Stimulated activated CD4-positive, alpha-beta T cell treated with anti-CD3 and anti-CD28 coated beads, Interleukin-2, amount 100 ng/mL, for 24 hours (primary cell): ENCODE measurements at places on chromosomes 16 and 17.

GRCh38 chr17:74176546-74177001 is 26.9 kb upstream of the RPL38 start:
- DNase-seq, result peak; percentile 49

GRCh38 chr16:24515186-24515585 is 24.2 kb upstream of the RBBP6 start:
- DNase-seq, result no peak

DNA sequence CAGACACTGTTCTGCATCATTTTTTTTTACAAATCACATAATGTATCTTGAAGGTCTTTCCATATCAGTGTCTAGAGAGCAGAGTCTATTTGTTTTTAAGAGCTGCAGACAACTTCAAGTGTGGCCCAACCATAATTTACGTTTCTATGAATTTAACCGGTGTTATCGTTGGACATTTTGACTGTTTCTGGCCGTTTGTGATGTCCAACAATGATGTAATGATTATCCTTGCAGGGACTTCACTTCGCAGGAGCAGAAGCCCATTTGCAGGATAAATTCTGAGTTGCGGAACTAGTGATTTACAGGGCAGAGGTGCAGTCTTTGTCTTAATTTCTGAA is 26.9 kb upstream of the HLF start:
- no peak for DNase-seq

GRCh38 chr16:30786115-30786935 is 680 bp downstream of the ZNF629 start:
- no peak for DNase-seq

GRCh38 chr16:73735018-73735417 is 561.6 kb upstream of the PSMD7 start:
- DNase-seq, result no peak

GRCh38 chr16:12315330-12316136 is 339.0 kb downstream of the SNX29 start:
- DNase-seq, result no peak

DNA sequence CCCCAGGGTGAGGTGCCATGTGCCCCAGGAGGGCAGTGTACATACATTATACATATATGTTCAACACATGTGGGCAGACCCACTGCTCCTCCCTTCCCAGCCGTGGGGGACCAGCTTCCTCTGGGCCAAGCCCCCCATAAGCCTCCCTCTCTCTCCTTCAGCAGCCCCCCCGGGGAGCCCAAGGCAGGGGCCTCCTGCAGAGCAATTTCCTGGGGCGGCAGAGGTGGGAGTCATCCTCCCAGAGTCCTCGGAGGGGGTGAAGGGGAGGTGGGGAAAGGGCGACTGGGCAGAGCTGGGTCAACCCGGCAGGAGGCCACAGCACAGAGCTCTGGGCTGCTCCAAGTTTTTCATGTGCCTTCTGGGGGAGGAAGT is 235.1 kb downstream of the ZNF423 start:
- DNase-seq, result no peak

DNA sequence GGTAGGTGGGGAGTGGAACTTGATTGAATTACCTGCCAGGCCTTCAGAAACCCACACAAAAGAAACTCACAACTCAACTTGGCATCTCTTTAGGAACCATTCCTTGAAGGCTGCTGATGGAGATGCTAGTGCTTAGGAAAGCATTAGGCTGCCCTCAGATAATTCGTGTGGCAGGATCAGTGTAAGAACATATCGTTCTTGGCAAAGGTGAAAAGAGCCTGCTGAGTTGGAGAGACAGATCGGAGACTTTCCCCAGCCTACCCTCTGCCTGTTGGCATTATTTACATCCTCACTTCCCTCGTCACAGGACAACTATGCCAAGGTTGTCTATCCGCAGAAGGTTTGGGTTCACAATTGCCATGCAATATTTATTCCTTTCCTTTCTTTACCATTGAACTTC is 120.0 kb upstream of the HS3ST3A1 start:
- DNase-seq, result no peak

DNA sequence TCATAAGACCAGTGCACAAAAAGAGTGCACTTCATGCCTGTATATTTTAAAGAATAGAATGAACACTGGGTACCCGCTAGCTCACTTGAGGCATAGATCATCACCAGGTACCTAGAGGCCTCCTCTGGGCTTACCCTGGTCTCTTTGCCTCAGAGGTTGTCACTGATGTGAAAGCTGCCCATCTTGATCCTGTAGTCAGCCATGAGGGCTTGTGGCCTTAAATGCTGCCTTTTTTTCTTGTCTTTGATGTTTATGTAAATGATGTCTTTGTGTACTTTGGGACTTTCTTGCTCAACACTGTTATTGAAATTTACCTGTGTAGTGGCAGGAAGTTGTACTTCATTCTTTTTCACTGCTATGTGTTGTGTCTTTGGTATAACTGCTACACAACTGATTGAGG is 26.8 kb upstream of the SLC5A10 start:
- DNase-seq, result no peak

DNA sequence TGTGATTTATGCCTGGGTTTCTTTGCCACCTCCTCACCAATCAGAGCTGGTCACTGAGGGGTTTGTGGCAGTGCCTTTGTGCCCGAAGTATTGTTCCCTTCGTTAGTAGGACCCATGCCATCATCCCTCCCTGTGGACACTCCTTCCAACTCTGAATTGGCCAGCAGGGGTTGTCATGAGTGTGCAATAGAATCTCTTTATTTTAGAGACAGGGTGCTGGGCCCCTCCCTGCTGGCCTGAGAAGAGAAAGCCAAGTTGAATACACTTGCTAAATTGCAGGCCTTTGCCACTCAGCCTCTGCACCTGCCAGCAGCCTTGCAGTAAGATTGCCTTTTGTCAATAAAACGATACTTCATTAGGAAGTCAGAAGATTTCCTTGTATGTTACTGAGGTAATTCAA is 40.7 kb upstream of the SLC12A3 start:
- DNase-seq, result no peak

DNA sequence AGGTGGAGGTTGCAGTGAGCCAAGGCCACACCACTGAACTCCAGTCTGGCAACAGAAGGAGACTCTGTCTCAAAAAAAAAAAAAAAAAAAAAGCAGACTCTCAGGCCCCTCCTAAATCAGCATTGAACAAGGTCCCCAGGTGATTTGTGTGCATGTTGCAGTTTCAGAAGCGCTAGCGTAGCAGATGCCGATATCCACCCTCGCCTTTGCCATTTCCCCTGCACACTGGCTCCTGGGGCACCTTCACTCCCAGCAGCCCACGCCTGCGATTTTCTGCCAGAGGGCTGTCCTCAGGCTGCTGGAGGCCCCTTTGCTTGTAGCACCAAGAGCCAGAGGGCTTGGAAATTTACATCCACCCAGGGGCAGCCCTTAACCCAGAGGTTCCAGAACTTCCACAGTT is 95.6 kb downstream of the WSCD1 start:
- DNase-seq, result no peak

DNA sequence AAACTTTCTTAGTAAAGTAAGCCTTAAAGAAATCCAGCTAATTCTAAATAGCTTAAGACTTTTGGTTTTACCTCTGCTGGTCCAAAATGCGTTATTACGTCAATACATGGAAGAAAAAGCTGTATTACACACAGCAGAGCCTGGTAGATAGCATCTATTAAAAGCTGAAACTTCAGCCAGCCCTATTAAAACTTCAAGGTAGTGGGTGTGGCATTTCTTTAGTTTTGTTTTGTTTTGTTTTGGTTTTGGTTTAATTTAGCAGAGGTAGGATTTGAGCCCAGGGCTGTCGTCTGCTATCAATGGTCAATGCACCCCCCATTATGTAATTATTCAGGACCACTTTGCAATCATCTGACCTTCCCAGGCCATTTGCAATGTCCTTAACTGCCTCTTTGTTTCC is 318.4 kb upstream of the MAF start:
- no peak for DNase-seq

- peak; percentile 16 for DNase-seq
These were observed 11.3 kb downstream of the CACNG4 start for GRCh38 chr17:66975614-66976378.

GRCh38 chr16:29811896-29812665 is at the start of gene PRRT2:
TSS of gene PRRT2 (plus strand) at chr16:29812193. CDS start at chr16:29813055, 862 bp downstream.
- peak; percentile 69 for DNase-seq

GRCh38 chr16:15404792-15405191 is 9.2 kb downstream of the MPV17L start:
- DNase-seq, result no peak

GRCh38 chr17:45996282-45996937 is 2.6 kb upstream of the STH start:
- DNase-seq, result no peak

DNA sequence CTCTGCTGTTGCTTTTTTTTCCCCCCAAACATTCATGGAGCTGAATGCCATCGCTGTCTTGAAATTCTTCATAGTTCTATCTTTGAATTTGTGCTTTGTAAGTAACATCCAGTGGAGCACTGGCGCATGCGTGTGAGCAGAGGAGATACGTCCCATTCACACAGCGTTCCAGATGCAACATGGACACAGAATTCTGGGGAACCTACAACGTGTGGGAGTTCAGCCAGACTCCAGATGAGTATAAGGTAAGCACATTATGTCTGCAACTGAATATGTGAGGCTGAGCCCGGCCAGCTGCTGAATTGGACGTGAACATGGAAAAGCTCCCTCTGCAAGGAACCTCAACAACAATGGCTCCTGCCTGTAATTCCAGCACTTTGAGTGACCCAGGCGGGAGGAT is 4.3 kb upstream of the ATP1B2 start:
- DNase-seq, result no peak

GRCh38 chr16:89656435-89657121 is 930 bp downstream of the CHMP1A start:
- no peak for DNase-seq

DNA sequence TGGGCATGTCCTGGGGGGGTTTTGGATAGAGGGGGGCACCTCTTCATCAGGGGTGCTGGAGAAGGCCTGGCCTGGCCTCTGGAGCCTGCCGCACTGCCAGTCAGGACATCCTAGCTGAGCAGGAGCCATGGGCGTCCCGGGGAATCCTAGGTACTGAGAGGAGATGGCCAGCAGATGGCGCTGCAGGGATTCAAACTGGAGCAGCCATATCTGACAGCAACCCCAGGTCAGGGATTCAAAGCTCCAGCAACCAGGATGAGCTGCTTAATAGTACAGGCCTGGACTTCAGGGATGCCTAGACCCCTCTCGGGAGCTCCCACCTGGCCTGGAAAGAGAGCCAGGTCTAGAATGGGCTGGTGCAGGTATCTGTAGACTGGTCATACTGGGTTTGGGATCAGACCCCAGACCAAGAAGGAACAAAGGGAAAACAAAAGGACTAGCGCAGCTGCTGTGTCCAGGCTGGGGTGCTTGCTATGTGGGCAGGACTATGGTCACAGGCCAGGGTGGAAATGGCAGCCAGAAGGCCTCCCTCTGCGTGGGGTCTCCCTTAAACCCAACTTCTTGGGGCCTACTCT is 306.9 kb upstream of the RBFOX1 start:
- peak; percentile 57 for DNase-seq

- DNase-seq, result no peak
These were observed 11.0 kb downstream of the C1QTNF1 start for GRCh38 chr17:79034931-79035485.

DNA sequence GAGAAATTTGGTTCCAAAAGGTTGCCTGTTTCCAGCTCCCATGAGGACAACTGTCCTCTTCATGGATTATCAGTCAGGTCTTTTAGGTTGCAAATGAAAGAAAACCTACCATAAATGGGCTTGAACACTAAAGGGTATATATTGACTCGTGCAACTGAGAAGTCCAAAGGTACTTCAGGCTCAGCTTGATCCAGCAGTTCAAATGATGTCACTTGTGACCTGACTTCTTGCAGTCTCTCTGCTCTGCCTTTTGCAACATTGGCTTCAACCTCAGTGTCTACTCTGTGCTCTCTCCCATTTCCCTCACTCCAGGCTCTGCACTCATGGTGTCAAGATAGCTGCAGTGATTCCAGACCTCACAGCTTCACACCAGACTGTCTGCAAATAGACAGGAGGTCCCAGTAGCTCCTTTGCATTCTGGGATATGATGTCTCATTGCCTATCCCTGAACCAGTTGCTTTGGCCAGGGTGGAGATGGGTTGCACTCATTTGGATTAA is 5.5 kb upstream of the CALB2 start:
- DNase-seq, result no peak
